Panc1 (cell line): ENCODE measurements at places on chromosomes 6 and 20. TPM values are rescaled to one million over a fixed set of nuclear protein-coding genes. Genes with fewer than 3 reads are reported as not detected.

Gene OR2H1
- total RNA-seq = not detected

Gene RPS18
- 1,987 TPM for total RNA-seq

GRCh38 chr6:12991435-12991834 lies 274.9 kb downstream of the PHACTR1 start:
- DNase-seq = no peak

GRCh38 chr20:17648791-17649730 lies 33.0 kb downstream of the RRBP1 start:
- no peak for DNase-seq

GRCh38 chr6:77461796-77462195 lies 1.5 kb downstream of the HTR1B start:
- no peak for DNase-seq

Gene POPDC3
- 29.2 TPM for total RNA-seq

GRCh38 chr6:42979523-42980177 lies 669 bp upstream of the PEX6 start:
- no peak for DNase-seq

- no peak for DNase-seq
Measured at GRCh38 chr6:20572288-20572687, 38.0 kb downstream of the CDKAL1 start.

Gene DSP
- total RNA-seq = 20.1 TPM

DNA sequence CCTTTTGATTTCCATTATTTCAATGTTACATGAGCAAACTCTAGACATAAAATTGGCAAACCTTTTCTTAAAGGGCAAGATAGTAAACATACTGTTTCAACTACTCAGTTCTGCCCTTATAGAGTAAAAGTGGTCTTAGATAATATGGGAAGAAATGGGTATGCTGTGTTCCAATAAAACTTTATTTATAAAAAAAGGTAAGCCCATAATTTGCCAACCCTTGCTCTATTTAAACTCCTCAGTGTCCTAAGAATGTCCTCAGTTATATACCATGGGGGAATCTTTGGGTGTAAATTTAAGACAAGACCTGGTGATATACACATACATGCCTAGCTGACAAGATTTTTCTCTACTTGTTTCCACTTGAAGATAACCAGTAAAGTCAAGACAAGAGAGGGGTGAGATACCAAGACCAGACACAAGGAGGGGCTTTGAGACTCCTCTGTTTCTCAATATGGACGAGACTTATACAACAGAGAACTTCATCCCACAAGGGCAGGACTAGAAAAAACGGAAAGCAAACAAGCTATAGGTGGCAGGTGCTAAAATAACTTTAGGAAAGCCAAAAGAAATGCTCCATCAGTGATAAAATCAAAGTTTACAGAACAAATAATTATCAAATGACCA lies 10.5 kb downstream of the SNX3 start:
- no peak for DNase-seq

Gene C6orf58
- not detected for total RNA-seq

DNA sequence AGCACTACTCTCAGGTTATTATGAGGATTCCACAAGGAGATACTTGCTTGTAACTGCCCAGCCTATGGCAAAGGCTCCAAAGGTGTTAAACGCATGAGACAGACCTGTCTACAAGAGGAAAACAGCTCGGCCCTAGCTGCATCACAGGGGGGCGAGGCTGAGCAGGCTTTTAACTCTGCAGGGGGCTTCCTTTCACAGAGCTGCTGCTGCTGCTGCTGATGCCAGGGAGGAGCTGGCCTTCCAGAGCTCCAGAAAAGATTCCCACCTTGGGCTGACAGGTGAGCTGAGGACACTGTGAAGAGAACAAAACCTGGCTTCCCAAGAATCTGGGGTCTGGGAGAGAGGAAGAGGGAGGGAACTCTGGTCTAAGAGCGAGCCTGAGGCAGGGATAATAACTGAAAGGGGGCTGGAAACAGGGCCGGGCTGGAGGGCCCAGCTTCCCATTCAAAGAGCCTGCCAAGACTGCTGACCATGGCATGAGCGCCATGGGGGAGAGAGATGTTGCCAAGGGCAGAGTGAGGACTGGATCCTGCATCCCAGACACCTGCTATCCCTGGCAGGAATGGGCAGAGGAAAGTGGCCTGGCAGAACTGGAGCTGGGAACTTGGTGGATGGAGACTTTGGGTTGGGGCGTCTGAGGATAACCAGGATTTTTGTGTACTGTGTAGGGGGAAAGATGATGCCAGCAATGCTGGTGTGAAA lies 211.1 kb upstream of the LRFN2 start:
- DNase-seq = no peak

- no peak for DNase-seq
Measured at GRCh38 chr6:152416652-152417051, 220.5 kb downstream of the SYNE1 start.

- no peak for DNase-seq
Measured at GRCh38 chr20:23285536-23285935, 65.1 kb upstream of the NXT1 start.

GRCh38 chr6:11486051-11486450 lies 51.5 kb upstream of the TMEM170B start:
- DNase-seq = no peak

Gene FOXA2
- total RNA-seq = 28.0 TPM

Gene SLC29A1
- 263 TPM for total RNA-seq

Gene MICB
- 72.1 TPM for total RNA-seq

GRCh38 chr6:17501982-17502704 lies 98.0 kb upstream of the FAM8A1 start:
- DNase-seq = no peak

Gene SMPDL3A
- total RNA-seq = 1.8 TPM

Gene SLC35F1
- total RNA-seq = not detected

Gene PAX1
- not detected for total RNA-seq

DNA sequence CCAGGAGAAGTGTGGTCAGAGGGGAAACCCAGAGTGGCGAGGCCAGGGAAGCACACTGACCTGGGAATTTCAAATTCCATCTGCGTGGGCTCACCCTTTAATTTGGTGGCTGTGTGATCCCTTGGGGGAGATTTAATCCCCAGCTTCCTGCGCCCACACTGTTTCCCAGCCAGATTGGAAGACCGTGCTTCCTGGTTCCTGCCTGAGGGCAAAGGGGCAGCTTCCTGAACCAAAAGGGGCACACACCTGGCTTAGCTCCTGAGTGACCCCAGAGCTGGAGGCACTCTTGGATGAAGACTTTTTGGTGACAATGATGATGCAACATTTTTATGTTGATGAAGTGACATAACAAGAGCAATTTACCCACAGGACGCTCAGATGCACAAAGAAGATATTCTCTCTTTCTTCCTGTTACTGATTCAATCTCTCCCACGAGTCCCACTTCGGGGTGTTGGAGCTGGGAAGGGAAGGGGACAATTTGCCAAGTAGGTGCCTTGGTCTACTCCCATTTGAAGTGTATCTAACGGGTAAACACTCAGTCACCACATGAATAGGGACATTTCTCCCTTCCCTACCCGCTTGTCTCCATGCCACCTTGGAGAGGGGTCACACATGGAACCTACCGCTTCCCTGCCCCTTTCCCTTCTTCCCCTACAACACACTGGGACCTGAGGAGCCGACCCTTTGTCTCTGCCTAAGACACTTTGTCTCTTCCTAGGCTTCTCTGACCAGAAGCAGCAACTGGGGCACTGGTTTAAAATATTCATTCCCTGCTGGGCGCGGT lies 28.6 kb upstream of the CDKN1A start:
- no peak for DNase-seq

GRCh38 chr20:48019940-48020339 lies 234.7 kb upstream of the SULF2 start:
- DNase-seq = no peak

GRCh38 chr20:4604580-4604979 lies 117.1 kb upstream of the PRND start:
- no peak for DNase-seq

Gene CYP21A2
- 1.1 TPM for total RNA-seq

- no peak for DNase-seq
Measured at GRCh38 chr20:43554369-43554768, 4.5 kb upstream of the SGK2 start.

DNA sequence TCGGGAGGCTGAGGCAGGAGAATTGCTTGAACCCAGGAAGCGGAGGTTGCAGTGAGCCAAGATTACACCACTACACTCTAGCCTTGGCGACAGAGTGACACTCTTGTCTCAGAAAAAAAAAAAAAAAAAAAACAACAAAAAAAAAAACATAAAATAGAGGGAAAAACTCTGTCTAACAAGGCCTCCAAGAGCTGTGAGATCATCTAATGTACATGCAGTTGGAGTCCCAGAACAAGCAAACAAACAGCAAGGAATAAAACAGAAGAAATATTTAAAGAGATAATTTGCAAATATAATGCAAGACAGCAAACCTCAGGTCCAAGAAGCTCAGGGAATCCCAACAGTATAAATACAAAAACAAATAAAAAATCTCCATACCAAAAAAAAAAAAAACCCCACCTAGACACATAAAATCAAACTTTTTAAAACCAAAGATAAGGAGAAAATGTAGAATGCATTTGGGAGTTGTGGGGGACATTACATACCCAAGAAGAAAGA lies 35.0 kb upstream of the CCR6 start:
- no peak for DNase-seq

DNA sequence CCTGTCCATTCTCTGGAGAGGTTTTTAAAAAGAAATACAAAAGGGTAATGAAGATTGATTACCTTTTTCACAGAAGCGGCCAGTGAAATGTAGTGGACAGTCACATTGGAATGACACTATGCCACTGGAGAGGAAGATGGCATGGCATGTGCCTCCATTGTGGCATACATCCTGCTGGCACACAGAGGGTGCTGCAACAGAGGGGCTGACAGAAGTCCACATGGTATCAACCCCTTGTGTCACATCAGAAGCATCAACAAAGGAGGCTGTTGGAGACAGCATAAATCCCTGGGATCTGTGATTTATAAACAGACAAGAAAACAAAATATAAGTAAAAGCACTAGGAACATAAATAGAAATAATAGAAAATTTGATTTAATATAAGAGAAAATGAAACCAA lies 594.9 kb downstream of the PHF3 start:
- DNase-seq = no peak

- no peak for DNase-seq
Measured at GRCh38 chr6:157020881-157021343, 243.7 kb downstream of the ARID1B start.

Gene TRIM31
- not detected for total RNA-seq

DNA sequence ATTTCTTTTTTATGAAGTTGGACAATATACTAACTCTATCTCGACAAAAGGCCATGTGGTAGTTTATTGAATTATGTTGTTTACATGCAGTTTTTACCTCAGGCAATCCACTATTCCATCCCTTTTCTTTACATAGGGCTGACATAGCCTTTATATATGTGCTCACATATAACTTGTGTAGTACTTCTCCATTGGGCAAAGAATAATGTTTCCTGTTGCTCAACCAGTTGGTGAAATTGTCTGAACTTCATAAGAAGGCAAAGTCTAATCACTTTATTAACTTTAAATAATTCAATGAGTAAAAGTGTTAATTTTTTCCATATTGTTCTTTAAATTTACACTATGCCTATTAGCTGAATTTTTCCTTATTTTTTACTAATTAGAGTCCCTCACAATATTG lies 1272.1 kb downstream of the EPHA7 start:
- DNase-seq = no peak

Gene MLN
- total RNA-seq = not detected

Gene ETV7
- total RNA-seq = 2.0 TPM

Gene ARHGAP40
- total RNA-seq = 0.18 TPM

- DNase-seq = no peak
Measured at GRCh38 chr6:134691180-134691579, 258.7 kb downstream of the ALDH8A1 start.
